Frontal cortex (tissue), 4 donors: ENCODE measurements at places on chromosomes 12 and 14. TPM values are rescaled to one million over a fixed set of nuclear protein-coding genes. Genes with fewer than 3 reads are reported as not detected.

RD3L gene
- not detected for total RNA-seq

CDK4 gene
- total RNA-seq = 51.4 TPM

OR6C2 gene
- not detected for total RNA-seq

RNASE2 gene
- total RNA-seq = not detected

GAS2L3 gene
- 66.0 TPM for total RNA-seq

BMP4 gene
- total RNA-seq = 0.41 TPM

KRT75 gene
- total RNA-seq = not detected

ANHX gene
- not detected for total RNA-seq

SLCO1B1 gene
- total RNA-seq = not detected

KLRK1 gene
- total RNA-seq = 0.82 TPM

MIPOL1 gene
- total RNA-seq = 33.8 TPM

SERPINA9 gene
- not detected for total RNA-seq

CPNE8 gene
- total RNA-seq = 32.6 TPM

EIF2S3B gene
- total RNA-seq = 1.6 TPM

RTN1 gene
- 877 TPM for total RNA-seq

TMCC3 gene
- 9.0 TPM for total RNA-seq

FAM222A gene
- total RNA-seq = 2.9 TPM

LRRK2 gene
- total RNA-seq = 8.6 TPM

DNA sequence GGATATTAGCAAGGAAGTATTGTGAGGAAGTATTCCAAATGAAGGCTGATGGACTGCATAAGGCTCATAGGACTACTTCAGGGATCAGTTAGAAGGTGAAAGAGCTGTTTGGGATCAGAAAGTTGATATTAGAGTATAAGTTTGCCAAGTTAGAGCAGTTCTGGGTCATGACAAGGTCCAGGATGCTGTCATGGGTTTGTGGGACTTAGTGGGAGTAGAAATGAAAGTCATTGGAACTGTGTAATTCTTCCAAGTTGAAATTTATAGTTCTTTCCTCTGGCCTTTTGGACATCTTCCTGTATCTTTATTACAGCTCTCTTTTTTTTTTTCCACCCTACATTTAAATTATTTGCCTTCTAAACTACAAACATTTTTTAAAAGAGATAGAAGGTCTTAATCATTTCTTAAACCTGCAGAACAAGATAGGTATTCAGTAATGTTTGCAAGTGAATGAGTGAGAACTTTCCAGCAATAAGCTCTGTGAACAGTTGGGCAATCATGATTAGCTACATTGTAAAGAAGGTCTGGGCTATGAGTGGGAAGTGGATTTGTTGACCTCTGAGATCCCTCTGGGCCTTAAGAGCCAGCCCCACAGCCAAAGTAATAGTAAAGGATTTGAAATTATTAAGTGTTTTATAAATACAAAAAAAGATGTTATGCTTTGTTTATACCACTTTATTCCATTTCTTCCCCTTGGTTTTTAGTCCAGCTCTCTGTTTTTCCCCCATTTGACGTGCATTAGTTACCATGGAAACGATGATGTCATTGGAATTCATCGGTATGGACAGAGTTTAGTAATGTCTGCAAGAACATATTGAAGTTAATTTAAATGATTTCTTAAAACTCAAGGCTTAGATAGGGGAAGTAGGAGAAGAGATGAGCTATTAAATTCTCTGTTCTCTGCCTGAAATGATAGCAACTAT lies 247.9 kb upstream of the ARHGAP5 start:
- no peak for DNase-seq

DNA sequence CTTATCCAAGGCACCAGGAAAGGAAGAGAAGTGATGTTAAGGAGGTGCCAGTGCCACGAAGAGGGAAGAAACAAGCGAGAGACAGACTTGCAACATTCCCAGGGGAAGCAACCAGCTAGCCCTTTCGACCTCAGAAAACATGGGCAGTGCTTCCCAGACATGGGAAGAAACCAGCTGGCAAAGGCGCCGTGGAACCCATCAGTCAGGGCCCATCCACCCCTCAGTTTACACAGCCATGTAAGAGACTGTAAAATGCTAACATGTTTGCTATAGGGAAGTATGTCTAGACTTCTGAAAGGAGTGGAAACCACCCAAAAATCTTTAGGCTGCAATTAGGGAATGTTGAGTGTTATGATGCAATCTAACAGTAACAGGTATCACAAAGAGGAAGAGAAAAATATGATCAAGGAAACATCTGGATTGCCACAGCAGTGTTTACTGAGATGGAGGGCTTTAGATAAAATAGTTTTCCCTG lies 26.3 kb downstream of the ANAPC5 start:
- no peak for DNase-seq

- DNase-seq = no peak
Observed at GRCh38 chr14:80956922-80957321, 1.5 kb downstream of the TSHR start.

- no peak for DNase-seq
Observed at GRCh38 chr14:61516118-61516743, 179.1 kb upstream of the HIF1A start.

DNA sequence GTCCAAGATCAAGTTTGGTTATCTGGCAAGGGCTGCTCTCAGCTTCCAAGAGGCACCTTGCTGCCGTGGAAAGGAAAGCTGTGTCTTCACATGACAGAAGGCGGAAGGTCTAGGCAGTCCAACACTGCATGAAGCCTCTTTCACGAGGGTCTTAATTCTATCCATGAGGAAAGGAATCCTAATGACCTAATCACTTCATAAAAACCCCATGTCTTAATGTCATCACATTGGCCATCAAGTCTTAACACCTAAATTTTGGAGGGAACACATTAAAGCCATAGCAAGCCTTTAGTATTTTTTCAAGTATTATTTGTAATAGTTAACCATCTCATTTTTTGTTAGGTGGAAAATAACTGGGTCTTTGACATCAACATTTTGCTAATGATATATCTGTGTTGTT lies 858.3 kb downstream of the FLRT2 start:
- DNase-seq = no peak

GRCh38 chr12:96427269-96427729 lies 27.1 kb upstream of the CDK17 start:
- DNase-seq = no peak

GRCh38 chr12:57230381-57231155 lies 1.1 kb downstream of the SHMT2 start:
- DNase-seq = no peak

- DNase-seq = no peak
Observed at GRCh38 chr12:65967696-65968095, 143.4 kb downstream of the HMGA2 start.

DNA sequence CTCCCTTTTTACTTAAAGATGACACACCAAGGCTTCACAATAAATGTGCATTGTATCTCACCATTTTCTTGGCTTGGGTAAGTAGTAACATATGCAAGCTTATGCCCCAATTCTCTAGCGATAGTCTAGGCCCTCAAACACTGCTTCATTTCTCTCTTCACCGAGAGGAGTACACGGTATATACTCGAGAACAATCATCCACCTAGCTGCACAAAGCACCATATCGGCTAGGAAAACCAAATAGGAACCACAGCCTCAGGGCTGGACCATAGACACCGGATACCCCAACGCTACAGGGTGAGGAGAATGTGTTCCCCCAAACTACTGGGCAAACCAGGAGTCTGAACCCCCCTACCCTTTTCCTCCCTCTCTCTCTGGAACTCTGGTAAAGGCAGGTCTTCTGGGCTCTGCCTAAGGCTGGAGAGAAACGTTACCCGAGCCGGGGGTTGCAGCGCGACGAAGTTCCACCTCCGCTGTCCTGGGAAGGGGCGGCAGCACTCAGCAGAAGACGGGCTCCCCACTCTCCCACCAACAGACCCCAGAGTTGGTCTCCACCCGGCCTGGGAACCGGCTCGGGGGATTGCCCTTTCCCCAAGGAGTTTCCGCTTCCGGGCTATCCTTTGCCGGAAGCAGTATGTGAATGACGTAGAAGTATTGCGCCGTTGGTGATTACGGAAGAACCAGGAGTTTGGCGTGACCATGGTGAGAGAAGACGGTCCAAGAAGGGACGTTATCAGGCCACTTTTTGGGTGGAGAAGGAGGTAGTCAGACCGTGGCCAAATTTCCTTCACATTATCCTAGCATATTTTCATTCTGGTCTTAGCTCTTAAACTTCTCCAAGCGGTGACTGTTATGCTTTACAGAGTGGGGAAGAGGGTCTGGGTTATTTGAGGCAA lies at the start of the genes AREL1 and FCF1:
TSS of gene AREL1 (minus strand) at position 582 of the 896 bp plus-strand sequence. CDS start 27,465 bp downstream, outside the sequence.
TSS of gene FCF1 (plus strand) at position 646 of the 896 bp plus-strand sequence. CDS start at position 700, 54 bp downstream.
- DNase-seq = peak; percentile 89

GRCh38 chr12:95700316-95700785 lies 90.2 kb downstream of the NTN4 start:
- no peak for DNase-seq

DNA sequence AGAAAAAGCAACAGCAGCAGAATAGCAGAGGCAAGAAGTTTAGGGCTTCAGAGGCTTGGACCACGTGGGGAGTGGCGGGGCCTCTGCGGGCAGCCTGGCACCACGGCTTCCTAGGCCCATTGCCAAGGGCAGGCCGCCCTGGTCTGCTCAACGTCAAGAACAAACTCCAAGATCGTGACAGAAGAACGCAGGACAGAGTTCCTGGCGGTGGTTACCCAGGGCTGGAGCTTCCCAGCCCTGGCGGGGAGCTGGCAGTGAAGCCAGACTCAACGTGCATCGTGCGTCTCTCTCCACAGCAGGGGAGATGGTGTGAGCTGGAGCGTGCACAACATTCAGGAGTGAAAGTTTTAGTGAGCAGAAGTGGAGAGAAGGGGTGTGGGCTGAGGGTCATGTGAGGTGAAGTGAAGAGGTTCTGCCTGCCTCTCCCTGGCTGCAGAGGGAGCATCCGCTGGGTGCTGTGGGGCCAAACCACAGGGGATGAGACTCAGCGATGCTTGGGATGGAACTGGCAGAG lies 13.9 kb upstream of the CACNA2D4 start:
- DNase-seq = no peak

- DNase-seq = no peak
Observed at GRCh38 chr12:19482551-19483109, 43.3 kb downstream of the AEBP2 start.

DNA sequence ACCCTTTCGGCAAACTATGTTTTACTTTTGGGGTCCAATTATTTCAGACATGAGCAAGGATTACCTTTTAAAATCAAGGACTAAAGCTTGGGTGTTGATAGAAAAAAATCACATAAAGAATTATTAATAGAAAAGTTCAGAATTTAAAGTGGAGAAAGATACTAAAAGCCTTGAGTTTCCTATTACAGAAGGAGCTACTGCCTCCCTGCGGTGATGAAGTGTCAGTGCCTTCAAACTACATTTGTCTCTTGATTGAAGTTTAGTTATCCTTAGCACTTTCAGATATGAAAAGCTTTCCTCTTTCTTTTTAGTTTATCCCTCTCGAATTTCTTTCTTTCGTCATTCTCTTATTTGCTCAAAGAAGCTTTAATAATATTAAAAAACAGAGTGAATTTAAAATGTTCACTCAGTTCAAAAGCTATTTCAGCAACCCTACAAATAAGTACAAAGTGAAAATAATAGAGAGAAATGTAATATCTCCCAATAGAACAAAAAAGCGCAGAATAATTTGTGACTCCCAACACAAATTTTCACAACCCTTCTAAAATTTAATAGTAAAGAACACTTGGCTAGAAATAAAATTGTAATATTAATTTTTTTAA lies 87.6 kb downstream of the SEC23A start:
- DNase-seq = peak; percentile 61

DNA sequence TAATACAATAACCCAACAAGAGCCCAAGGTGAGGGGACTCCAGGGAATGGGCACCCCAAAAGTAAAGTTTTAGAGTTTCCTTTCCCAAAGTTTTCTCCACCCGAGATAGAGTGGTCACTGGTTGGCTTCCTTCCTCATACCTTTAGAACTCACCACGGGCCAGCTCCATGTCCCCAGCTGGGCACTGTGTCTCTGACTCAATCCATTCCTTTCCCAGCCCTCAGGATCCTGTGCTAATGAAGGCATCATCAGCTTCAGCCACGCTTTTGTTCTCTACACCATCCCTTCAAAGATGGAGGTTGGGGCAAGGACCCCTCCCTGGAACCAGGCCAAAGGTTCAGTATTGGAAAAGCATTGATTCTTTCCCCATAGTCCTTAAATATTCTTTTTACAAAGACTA lies 59.8 kb upstream of the VASH1 start:
- no peak for DNase-seq

DNA sequence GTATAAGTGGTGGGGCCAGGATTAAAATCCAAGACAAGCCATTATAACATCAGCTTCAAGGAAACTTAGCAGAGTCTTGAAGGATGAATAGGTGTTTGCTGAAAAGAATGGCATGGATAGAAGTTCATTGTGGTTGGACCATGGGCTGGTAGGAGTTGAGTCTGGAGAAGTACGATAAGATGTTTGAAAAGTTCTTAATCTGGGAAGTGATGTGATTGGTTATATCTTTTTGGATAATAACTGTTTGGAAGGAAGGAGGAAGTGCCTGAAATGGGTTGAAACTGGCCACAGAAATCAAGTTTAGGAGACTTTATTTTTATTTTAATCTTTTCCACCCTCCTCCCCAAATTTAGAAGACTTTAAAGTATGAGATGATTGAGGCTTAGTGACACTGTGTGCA lies 4.9 kb downstream of the DENR start:
- no peak for DNase-seq

- DNase-seq = no peak
Observed at GRCh38 chr14:32370714-32371113, 41.6 kb downstream of the AKAP6 start.

- no peak for DNase-seq
Observed at GRCh38 chr14:94515856-94516255, 6.6 kb upstream of the SERPINA12 start.

GRCh38 chr12:67720351-67720856 lies 71.9 kb downstream of the DYRK2 start:
- DNase-seq = no peak

DNA sequence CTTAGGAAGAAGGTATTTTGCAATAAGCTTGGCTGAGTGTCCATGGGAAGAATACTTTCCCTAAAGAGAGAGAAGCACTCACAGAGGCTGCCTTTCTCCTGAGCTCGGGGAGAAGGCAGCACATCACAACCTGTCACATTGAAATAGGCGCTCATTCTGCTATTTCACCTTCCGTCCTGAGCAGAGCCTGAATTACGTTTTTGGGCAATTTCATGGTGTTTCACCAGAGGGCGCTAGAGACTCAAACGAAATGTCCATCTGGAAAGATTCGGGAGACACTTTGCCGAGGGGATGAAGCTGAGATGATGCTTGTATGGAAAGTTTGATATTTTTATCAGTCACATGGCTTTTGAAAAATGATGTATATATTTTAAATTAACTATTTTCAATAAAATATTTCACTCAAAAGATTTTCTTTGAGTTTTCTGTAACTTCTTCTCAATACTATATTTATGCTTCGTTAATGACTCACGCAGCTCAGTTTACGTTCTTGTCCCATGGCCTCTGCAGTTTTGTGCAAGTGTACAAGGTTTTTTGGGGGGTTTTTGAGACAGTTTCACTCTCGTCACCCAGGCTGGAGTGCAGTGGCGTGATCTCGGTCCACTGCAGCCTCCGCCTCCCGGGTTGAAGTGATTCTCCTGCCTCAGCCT lies 17.4 kb upstream of the B4GALNT3 start:
- DNase-seq = peak; percentile 59

DNA sequence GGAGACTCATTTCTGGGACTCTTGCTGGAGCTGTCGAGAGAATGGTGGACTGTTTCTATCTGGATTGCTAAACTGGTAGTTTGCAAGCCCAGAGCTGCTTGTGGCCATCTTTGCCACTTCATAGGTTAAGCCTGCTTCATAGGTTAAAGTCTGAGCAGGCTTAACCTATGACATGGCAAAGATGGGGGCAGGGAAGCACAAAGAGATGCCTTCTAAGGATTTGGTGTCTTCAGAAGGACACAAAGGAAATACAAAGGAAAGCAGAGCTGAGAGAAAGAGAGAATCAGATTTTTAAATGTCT lies 78.4 kb upstream of the MAX start:
- no peak for DNase-seq

GRCh38 chr12:9590441-9590840 lies 17.3 kb downstream of the KLRB1 start:
- DNase-seq = no peak

- DNase-seq = no peak
Observed at GRCh38 chr12:1517007-1517406, 77.4 kb downstream of the FBXL14 start.
